Nephron progenitor cell (in vitro differentiated cells): ENCODE measurements at places on chromosomes 11 and 22.

DNA sequence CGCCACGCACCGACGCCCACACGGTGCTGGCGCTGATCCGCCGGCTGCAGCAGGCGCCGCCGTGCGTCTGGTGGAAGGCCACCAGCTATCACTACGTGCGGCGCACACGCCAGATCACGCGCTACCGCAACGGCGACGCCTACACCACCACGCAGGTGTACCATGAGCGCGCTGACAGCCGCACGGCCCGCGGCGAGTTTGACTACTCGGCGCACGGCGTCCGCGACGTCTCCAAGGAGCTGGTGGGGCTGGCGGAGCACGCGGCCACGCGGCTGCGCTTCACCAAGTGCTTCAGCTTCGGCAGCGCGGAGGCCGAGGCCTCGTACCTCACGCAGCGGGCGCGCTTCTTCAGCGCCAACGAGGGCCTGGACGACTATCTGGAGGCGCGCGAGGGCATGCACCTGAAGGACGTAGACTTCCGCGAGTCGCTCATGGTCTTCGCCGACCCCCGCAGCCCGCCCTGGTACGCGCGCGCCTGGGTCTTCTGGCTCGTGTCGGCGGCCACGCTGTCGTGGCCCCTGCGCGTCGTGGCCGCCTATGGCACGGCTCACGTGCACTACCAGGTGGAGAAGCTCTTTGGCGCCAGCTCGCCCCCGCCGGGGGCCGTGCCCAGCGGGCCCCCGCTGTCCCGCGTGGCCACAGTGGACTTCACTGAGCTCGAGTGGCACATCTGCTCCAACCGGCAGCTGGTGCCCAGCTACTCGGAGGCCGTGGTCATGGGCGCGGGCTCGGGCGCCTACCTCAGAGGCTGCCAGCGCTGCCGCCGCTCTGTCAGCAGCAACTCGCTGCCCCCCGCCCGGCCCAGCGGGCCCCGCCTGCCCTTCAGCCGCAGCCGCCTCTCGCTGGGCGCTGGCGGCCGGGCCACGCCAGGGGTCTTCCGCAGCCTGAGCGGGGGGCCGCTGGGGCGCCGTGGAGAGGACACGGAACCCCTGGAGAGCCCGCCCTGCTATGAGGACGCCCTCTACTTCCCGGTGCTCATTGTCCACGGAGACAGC, 3.2 kb downstream of the TMEM151A start:
- DNase-seq: no peak

- no peak for DNase-seq
Measured at GRCh38 chr11:107721207-107721606, 9.4 kb upstream of the SLN start.

- no peak for DNase-seq
Measured at GRCh38 chr11:65157336-65157735, 12.7 kb upstream of the SPDYC start.

DNA sequence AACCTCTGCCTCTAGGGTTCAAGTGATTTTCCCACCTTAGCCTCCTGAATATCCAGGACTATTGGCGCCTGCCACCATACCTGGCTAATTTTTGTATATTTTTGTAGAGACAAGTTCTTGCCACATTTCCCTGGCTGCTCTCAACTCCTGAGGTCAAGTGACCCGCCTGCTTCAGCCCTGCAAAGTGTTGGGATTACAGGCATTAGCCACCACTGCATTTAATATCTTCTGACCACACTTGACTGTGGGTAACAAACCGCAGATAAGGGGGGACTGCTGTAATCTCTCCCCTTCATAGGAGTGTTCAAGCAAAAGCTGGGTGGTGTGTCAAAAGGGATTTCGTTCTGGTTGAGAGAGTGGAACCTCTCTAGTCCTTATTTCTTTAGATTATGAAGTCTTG, 53.4 kb downstream of the GRAMD1B start:
- no peak for DNase-seq

DNA sequence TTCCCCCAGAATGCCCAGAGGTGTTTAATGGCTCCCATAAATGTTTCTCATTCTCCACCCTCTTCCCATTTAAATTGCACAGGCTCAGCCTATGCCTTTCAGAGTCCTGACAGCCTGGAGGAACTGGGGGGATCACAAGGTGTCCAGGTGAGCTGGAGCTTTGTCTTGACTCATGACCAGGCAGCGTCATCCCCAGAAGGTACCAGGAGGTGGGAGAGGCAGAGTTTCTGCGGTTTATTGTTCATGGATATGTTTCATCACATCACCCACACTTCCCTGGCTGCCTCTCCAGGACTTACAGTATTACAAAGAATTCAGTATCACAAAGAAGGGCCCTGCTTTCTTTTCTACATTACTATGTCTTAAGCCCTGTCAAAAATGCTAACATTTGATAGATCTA, 103.2 kb upstream of the GALNT18 start:
- DNase-seq: no peak
